ENCODE measurements at places on chromosomes 11 and 22.

GRCh38 chr11:15665368-15665871, 550.7 kb downstream of the INSC start:
- no peak for DNase-seq
- H3K27me3 ChIP-seq, result no peaks in the 10 kb centered on the region
- no peak overlapping the region for H3K27ac ChIP-seq
- H3K4me1 ChIP-seq, result peaks cover 10% of the 10 kb centered on the region
- H3K4me3 ChIP-seq, result no peak overlapping the region
- no peaks in the 10 kb centered on the region for H3K36me3 ChIP-seq

GRCh38 chr11:12066799-12067508, 43.4 kb upstream of the MICAL2 start:
- H3K4me1 ChIP-seq, result peaks cover 14% of the 10 kb centered on the region
- no peak overlapping the region for H3K4me3 ChIP-seq
- no peak overlapping the region for H3K27ac ChIP-seq
- no peaks in the 10 kb centered on the region for H3K36me3 ChIP-seq
- H3K27me3 ChIP-seq, result no peaks in the 10 kb centered on the region

GRCh38 chr11:74418509-74418895, 20.3 kb upstream of the PGM2L1 start:
- no peaks in the 10 kb centered on the region for H3K27me3 ChIP-seq
- DNase-seq, result no peak
- H3K4me1 ChIP-seq, result no peaks in the 10 kb centered on the region
- H3K4me3 ChIP-seq, result no peak overlapping the region
- H3K27ac ChIP-seq, result no peak overlapping the region
- no peaks in the 10 kb centered on the region for H3K36me3 ChIP-seq

DNA sequence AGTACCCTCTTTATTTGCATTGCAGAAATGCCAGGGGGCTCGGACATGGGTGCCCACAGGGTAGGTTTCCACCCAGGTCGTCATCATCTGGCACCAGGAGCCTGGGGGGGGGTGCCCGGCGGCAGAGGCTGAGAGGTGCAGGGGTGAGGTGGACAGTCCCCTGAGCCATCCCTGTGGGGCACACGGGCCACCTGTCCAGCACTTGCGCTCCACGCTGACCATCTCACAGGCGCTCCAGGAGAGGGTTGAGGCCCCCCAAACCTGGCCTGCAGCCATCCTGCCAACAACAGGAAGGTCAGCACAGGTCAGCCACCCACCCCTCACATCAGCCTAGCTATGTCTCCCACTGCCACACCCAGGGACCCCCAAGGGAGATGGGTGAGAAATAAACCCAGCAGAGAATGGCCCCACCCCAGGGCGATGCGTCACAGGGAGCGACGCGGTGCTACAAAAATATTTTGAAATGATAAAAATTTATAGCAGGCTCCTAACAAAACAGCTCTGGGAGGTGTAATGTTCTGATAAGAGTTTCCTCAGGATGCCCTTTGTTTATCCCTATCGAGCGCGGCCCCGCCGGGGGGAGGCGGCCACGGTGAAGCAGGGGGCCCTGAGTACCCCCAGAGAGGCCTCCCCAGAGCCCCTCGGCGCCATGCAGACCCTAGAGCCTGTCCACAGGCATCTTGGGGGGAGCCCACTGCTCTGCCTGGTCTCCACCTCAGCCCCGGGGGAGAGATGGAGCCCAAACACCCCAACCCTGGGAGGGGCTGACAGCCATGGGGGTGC, 21.0 kb upstream of the GNB1L start:
- no peaks in the 10 kb centered on the region for H3K36me3 ChIP-seq
- no peak overlapping the region for H3K4me3 ChIP-seq
- DNase-seq, result no peak
- H3K27ac ChIP-seq, result no peak overlapping the region

DNA sequence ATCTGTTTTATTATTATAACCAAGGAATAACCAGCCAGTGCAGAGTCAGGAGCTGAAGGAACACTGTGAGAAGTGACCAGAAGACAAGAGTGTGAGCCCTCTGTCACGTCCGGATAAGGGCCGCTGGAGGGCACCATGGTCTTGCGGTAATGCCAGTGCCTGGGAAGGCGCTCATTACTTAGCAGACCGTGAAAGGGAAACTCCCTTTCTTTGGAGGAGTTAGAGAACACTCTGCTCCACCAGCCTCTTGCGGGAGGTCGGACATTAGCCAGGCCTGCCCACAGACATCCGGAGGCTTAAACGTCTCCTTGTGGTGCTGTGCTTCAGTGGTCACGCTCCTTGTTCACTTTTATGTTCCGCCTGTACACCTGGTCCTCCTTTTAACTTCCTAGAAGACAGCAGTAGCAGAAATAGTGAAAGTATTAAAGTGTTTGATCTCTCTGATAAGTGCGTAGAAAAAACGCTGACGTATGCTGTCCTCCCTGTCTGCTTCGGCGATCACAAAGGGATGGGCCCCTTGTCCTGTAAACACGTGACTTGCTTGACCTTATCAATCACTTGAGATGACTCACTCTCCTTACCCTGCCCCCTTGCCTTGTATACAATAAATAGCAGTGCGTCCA, 120.6 kb upstream of the LMO1 start:
- peaks cover 10% of the 10 kb centered on the region for H3K4me1 ChIP-seq
- H3K27me3 ChIP-seq, result no peaks in the 10 kb centered on the region
- no peaks in the 10 kb centered on the region for H3K36me3 ChIP-seq
- no peak overlapping the region for H3K27ac ChIP-seq
- peak; percentile 73 for DNase-seq
- no peak overlapping the region for H3K4me3 ChIP-seq

GRCh38 chr11:130828741-130829140, 87.5 kb downstream of the SNX19 start:
- DNase-seq, result no peak
- no peak overlapping the region for H3K27ac ChIP-seq
- H3K4me1 ChIP-seq, result no peaks in the 10 kb centered on the region
- H3K27me3 ChIP-seq, result no peaks in the 10 kb centered on the region
- H3K36me3 ChIP-seq, result no peaks in the 10 kb centered on the region

GRCh38 chr22:32615874-32616564, 141.4 kb downstream of the FBXO7 start:
- H3K4me1 ChIP-seq, result no peaks in the 10 kb centered on the region
- H3K27me3 ChIP-seq, result no peaks in the 10 kb centered on the region
- H3K36me3 ChIP-seq, result no peaks in the 10 kb centered on the region
- DNase-seq, result peak; percentile 59
- H3K4me3 ChIP-seq, result no peak overlapping the region

GRCh38 chr22:17145021-17145680, 13.9 kb downstream of the HDHD5 start:
- no peaks in the 10 kb centered on the region for H3K4me1 ChIP-seq
- DNase-seq, result no peak
- H3K27me3 ChIP-seq, result no peaks in the 10 kb centered on the region
- H3K27ac ChIP-seq, result no peak overlapping the region
- no peak overlapping the region for H3K4me3 ChIP-seq

DNA sequence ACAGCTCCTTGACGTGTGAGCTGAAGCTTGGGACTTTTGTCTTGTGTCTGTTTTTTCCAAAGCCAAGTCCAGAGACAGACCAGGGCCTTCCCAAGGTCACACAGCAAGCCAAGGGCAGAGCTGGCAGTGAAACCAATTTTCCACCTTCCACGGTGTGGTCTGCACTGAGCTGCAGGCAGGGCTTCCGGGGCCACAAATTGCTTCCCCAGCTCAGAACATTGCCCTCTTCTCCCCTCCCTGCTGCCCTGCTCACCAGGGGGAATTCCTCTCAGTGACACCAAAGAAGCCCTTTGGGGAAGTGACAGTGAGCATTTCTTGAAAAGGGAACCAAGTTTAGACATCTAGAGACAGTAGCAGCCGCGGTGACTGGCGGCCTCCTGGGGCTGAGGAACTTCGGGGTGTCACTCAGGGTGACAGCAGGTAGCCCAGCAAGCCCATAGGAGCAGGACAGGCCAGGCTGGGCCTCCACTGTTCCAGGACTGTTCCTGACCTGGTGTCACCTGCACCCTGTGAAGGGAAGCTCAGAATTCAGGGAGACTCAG, 9.2 kb downstream of the FXYD2 start:
- DNase-seq, result no peak
- H3K4me1 ChIP-seq, result peaks cover 13% of the 10 kb centered on the region
- H3K27ac ChIP-seq, result no peak overlapping the region
- H3K27me3 ChIP-seq, result no peaks in the 10 kb centered on the region

DNA sequence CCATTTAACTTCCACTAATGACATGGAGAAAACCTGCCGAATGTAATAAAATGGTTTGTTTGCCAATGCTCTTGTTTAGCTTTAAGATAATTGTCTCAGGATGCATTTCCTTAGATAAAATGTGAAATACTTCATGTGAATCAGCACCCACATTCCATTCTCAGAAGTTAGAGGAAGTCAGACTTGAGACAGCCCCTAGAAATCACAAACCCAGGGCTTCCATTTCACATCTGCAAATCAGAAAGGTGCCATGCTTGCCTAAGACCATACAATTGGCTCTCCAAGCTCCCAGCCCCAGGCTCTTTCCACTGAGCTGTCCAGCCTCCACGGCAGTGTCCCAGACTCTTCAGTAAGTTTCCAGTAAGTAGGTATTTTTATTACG, 35.6 kb upstream of the ADORA2A start:
- no peaks in the 10 kb centered on the region for H3K4me1 ChIP-seq
- DNase-seq, result no peak
- no peaks in the 10 kb centered on the region for H3K36me3 ChIP-seq
- no peak overlapping the region for H3K27ac ChIP-seq
- H3K27me3 ChIP-seq, result no peaks in the 10 kb centered on the region

DNA sequence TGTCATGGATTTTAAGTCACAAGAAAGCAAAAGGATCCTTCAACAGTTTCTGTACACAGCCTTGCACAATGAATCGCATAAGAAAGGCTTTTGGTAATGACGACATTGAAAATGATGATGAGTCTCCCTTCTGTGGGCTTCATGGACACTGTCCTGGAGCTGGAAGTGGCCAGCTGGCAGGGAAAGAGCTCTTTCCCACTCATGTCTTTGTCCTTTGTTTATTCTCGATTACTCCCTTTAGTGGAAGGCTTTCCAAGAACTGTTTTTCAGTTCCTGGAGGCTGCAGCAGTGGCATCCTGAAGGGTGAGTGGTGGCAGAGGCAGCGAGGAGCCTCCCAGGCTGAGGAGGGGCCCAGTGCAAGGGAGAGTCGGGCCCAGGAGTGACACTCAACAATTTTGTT, 505.2 kb downstream of the NTM start:
- no peaks in the 10 kb centered on the region for H3K36me3 ChIP-seq
- no peak overlapping the region for H3K4me3 ChIP-seq
- H3K27me3 ChIP-seq, result no peaks in the 10 kb centered on the region
- no peak for DNase-seq

GRCh38 chr11:44889266-44889665, 61.4 kb downstream of the TP53I11 start:
- H3K27ac ChIP-seq, result no peak overlapping the region
- no peak for DNase-seq
- no peaks in the 10 kb centered on the region for H3K27me3 ChIP-seq
- peaks cover 28% of the 10 kb centered on the region for H3K4me1 ChIP-seq
- H3K36me3 ChIP-seq, result no peaks in the 10 kb centered on the region
- no peak overlapping the region for H3K4me3 ChIP-seq

DNA sequence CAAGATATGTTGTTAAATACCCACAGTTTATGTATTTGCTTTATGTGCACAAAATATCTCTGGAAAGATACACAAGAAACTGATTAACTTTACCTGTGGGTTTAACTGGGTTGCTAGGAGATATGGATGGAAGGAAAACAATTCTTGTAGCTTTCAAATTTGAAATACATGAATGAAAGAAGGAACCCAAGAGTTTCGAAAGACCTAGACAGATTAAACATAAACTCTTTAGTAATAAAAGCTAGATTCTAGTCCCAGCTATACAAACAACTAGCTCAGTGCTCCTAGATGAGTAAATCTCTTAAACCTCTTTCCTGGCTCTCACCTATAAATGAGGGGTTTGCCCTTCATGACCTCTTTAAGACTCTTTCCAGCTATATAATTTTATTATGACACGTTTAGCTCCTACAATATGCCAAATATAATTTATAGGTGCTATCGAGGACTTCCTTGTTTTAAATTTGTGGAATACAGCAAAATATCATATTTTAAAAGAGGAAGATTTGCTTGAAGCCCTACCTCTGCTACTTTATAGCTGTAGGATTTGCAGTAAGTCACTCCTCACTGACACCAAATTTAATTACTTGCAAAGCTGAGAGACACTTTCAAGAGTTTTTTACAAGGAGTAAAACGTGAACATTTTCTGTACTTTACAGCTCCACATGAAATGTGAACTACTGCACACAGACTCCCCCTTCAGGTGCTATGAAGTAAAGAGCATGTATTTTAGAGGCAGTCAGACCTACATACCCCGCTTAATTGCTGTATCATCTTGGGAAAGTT, 50.7 kb downstream of the RRAS2 start:
- H3K27ac ChIP-seq, result no peak overlapping the region
- H3K36me3 ChIP-seq, result no peaks in the 10 kb centered on the region
- peak; percentile 64 for DNase-seq
- H3K4me1 ChIP-seq, result peaks cover 82% of the 10 kb centered on the region

DNA sequence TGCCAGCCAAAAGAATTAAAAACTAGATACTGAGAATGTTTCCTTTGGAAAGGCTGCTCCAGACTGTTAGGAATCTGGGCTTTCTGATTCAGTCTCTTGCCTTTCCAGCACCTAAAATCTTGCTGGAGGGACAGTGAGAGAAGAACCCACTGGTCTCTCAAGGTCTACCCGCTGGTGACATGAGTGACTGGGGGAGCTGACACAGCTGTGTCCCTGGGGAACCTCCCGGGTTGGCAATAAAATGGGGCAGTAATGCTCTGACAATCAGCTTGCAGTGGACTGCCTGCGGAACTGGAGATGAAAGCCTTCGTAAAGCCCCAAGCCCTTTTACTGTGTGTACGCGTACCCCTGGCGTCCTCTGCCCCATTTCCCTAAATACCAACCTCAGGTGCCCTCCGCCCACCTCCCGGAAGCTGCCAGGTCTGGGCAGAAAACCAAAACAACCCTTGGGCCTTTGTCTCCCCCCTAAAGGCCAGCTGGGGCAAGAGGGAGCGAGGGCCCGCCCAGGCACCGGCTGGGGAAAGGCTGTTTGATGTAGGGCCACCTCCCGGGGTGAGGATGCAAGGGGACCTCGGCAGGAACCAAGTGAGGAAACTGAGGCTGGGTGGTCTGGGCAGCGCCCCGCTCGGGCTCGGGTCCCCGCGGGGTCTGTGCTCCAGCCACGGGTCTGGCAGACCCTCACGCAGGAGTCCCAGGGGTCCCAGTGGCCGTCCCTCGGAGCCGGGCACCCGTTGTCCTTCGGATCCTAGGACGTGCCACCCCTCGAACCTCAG, 741 bp downstream of the CARS1 start:
- peak overlapping the region; percentile 97 for H3K4me3 ChIP-seq
- H3K27me3 ChIP-seq, result no peaks in the 10 kb centered on the region
- peaks cover 28% of the 10 kb centered on the region for H3K4me1 ChIP-seq
- peaks cover 10% of the 10 kb centered on the region for H3K36me3 ChIP-seq
- peak overlapping the region; percentile 91 for H3K27ac ChIP-seq

GRCh38 chr11:20771681-20772080, 102.3 kb downstream of the NELL1 start:
- no peaks in the 10 kb centered on the region for H3K27me3 ChIP-seq
- no peak for DNase-seq
- no peak overlapping the region for H3K4me3 ChIP-seq

DNA sequence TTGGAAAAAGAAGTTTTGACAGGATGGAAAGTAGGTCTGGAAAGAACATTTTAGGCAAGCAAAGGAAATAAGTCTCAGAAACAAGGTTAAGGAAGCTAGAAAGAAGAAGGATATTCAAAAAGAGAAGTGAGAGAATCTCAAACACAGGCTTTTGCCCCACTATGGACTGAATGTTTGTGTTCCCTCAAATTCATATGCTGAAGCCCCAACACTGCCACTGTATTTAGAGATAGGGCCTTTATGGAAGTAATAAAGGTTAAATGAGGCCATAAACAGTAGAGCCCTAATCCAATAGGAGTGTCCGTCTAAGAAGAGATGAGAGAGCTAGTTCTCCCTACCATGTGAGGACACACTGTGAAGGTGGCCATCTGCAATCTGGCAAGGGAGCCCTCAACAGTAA, 20.6 kb upstream of the RPS13 start:
- no peak overlapping the region for H3K4me3 ChIP-seq
- H3K27me3 ChIP-seq, result no peaks in the 10 kb centered on the region
- no peak overlapping the region for H3K27ac ChIP-seq

Measured in GM23338 (cell line).